AG04450 (cell line): ENCODE measurements at places on chromosomes 12 and 14.

- DNase-seq = no peak
Measured at GRCh38 chr12:102182635-102183034, 15.0 kb downstream of the PMCH start.

GRCh38 chr12:12724421-12725085, 7.4 kb downstream of the CDKN1B start:
- no peak for DNase-seq

- no peak for DNase-seq
Measured at GRCh38 chr14:25832585-25832984, 765.2 kb downstream of the NOVA1 start.

GRCh38 chr12:51190820-51191219, 17.9 kb upstream of the TFCP2 start:
- no peak for DNase-seq

DNA sequence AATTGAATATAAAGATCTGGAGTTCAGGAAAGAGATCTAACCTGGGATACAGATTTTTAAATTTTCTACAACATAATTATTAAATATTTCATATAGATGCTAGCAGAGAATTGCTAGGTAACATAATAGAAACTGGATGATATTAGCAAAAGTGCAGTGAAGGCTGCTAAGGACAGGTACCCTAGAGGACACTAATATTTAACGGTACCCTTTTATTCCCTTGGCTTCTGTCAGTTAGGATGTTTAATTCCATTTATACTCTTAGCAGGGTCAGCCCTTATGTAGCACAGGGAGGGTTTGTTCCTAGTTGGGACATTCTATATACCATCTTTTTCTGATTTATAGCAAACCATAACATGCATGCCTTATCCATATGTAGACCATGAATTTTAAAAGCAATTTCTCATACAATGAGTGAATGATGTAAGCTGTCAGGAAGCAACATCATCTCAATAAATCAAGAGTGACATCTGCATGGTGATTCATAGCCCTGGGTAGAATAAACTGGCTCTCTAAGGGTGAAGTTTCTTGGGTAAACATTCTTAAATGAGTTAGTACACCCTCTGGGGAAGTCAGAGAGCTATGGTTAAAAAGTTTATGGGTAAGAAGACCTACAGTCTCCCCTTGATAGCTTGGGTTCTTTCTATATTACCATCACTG, 404.4 kb upstream of the MGAT4C start:
- DNase-seq = no peak

DNA sequence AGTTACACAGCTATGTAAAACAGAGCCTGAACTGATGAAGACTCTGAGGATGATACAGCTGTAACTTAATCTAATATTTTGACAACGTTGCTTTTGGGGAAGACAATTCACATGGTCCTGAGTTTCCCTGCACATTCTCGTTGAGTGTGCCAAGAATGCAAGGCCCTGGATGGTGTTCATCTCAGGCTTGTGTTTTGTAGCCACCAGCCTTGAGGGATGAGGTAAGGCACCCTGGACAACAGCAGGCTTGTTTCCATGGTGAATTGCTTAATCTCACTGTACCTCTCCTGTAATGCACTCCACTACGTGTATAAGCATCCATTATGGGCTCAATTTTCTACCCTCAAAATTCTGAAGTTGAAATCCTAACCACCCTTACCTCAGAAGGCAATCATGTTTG, 2.1 kb downstream of the CATSPERB start:
- no peak for DNase-seq

- DNase-seq = no peak
Measured at GRCh38 chr12:29157486-29157946, 8.4 kb downstream of the FAR2 start.

DNA sequence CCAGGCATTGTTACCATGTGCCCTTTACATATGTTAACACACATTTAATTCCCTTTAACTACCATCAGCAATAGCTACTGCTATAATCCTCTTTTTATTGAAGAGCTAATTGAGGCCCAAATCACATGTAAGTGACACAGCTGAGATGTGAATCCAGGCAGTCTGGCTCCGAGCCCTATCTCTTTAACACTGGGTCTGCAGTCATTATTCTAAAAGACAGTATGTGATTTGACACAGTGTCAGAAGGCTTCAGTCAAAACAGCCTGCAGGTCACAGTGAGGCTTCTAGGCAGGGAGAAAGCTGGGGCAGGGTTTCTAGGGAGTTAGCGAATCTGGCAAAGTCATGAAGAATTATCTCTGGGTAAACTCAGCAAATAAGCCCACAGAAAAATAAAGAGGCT, 148.2 kb downstream of the KIF21A start:
- no peak for DNase-seq

- no peak for DNase-seq
Measured at GRCh38 chr12:114954511-114955055, 270.6 kb upstream of the TBX3 start.

- DNase-seq = no peak
Measured at GRCh38 chr12:18415227-18415626, 153.9 kb downstream of the PIK3C2G start.

- peak; percentile 47 for DNase-seq
Measured at GRCh38 chr12:103840876-103841689, at the start of gene NT5DC3. NT5DC3 (minus strand) TSS chr12:103841234; CDS start chr12:103841156, 78 bp downstream.

GRCh38 chr12:125185311-125185739, 120.1 kb downstream of the AACS start:
- DNase-seq = no peak

DNA sequence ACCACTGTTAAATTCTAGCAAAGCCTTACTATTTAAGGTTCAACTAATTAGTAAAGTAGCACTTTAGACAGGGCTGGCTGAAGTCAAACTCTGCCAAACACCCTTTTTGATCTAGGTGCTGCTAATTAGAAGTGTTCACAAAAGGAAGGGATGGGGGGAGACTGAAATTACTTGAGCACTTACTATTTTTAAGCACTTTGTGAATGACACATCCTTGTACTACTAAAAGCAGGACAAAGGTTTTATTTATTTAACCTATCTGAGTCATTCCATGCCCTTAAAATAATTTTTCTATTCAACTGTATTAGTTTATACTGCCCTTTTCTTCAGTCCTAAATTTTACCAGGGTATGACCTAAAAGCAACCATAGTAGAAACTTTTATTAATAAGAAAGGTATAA, 20.1 kb downstream of the MBIP start:
- DNase-seq = no peak

DNA sequence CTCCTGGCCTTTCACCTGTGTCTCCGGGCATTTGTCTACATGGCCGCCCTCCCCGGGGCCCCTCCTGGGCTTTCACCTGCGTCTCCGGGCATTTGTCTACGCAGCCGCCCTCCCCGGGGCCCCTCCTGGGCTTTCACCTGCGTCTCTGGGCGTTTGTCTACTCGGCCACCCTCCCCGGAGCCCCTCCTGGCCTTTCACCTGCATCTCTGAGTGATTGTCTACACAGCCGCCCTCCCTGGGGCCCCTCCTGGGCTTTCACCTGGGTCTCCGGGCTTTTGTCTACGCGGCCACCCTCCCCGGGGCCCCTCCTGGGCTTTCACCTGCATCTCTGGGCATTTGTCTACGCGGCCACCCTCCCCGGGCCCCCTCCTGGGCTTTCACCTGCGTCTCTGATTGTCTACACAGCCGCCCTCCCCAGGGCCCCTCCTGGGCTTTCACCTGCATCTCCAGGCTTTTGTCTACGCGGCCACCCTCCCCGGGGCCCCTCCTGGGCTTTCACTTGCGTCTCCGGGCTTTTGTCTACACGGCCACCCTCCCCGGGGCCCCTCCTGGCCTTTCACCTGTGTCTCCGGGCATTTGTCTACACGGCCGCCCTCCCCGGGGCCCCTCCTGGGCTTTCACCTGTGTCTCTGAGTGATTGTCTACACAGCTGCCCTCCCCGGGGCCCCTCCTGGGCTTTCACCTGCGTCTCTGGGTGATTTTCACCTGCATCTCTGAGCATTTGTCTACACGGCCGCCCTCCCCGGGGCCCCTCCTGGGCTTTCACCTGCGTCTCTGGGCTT, 68.0 kb upstream of the GALNT9 start:
- DNase-seq = no peak

GRCh38 chr12:8615206-8615605, 2.5 kb upstream of the AICDA start:
- DNase-seq = no peak

GRCh38 chr14:100034961-100035500, 30.2 kb upstream of the EVL start:
- DNase-seq = no peak

- DNase-seq = no peak
Measured at GRCh38 chr14:37196604-37197420, 925 bp upstream of the MIPOL1 start.

GRCh38 chr12:51888316-51889215, 663 bp downstream of the ANKRD33 start:
- no peak for DNase-seq

DNA sequence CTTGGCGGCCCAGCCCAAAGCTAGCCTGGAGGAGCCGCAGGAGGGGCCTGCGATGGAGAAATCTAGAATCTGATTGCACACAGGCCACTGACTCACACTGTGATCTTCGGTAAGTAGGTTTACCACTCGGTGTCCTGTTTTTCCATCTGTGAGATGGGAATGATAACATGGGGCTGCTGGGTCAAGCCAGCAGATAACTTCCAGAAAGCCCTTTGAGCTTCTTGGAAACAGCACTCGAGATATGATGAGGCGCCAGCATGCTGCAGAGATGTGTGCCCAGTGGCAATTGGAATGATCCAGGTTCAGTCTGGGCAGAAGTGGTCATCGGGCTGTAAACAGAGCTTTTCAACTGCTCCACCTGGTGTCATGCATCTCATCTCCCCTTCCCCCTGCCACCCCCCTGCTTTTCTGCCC, 771.3 kb upstream of the TBX3 start:
- no peak for DNase-seq

- DNase-seq = no peak
Measured at GRCh38 chr12:11545484-11546330, 103.8 kb upstream of the ETV6 start.

DNA sequence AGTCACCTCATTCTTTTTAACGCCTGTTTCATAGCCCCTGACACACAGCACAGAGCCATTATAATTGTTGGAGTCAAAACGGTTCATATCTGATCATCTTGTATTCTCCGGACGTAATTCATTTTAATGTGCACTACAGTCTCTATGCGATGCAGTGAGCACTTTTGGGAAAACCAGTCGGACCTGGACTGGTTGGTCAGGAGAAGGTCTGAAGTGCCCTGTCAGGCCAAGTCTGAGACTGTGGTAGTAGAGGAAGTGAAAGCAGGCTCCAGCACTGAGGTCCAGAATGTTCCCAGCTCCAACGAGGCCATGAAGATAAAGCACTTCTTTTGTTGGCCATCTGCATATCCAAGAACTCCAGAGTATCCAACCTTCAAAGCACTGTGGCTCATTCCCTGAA, 117.1 kb upstream of the NCOR2 start:
- DNase-seq = no peak

DNA sequence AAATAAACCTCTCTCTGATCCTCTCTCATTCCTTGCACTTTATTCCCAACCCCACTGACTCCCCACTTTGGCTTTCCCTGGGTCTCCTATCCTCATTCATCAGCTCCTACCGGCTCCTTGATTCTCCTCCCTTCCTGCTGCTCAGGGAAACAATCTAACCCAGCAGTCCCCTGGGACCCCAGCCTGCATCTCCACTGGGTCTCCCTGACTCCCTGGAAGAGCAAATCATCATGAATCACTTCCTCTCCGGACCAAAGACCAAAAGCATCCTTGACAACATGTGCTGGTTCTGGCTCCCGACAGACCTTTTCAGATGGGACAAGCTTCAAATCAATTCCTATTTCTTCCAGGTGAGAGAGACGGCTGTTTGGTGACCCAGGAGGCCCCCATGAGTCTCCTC, 76.6 kb downstream of the HSPB8 start:
- no peak for DNase-seq

- DNase-seq = no peak
Measured at GRCh38 chr12:15011162-15011561, 38.3 kb downstream of the PDE6H start.

DNA sequence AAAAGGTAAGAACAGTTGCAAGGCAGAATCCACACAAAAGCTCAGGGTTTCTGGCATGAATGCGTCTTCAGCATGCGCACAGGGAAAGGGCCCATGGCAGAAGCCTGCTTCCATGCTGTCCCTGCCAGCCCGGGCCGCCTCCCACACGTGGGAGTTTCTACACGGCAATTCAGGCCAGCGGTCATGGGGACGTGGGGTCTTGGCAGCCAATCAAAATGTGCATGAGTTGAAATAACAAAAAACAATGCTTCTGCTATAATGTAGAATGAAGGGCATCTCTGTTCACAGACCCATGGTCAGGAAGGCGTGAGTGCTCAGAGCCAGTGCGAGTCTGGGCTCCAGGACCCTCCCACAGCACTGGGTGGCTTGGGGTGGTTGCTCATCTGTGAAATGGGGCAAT, 28.6 kb downstream of the AMN start:
- no peak for DNase-seq

DNA sequence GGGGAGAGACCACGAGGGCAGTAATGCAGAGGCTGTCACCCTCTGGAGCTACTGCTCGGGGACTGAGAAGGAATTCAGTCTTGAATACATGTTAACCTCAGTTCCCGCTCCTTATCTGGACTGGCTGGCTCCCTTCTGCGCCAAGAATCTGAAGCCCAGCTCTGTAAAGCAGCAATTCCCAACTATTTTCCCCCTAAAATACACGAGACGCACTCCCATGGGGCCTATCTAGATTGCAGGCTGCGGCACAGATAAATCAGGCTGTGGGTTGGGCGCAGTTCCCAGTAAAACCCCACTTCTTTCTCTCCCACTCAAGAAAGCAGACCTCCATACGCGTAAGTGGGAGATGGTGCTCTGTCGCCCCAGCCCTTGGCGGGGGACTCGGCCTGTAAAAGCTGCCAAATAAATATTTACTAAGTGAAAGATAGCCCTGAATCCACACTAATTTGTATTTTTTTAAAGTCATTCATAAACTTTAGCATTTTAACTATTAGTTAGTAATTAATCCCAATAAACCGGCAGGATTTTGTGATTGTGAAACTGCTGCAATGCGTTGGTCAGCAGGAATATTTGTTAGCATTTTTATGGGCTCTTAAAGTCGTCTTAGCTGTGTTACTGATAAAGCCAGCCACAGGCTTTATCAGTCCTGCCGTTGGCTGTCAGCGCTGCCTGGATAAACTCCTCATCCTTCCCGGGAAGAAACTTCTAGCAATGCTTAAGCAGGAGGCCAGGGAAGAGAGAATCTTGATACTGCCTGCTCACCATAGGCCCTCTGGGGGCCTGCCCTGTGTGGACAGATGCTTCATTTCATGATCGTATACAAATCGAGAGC, 17.8 kb downstream of the FBXL14 start:
- no peak for DNase-seq

GRCh38 chr12:12837025-12837812, 24.1 kb downstream of the DDX47 start:
- DNase-seq = peak; percentile 44

- DNase-seq = no peak
Measured at GRCh38 chr14:38171197-38171596, 36.5 kb upstream of the SSTR1 start.
